ENCODE measurements at places on chromosomes 3 and 15.

GRCh38 chr3:81426826-81427577 is 334.4 kb downstream of the GBE1 start:
- DNase-seq = no peak

GRCh38 chr3:190325923-190326322 is 3.7 kb upstream of the CLDN1 start:
- peak; percentile 62 for DNase-seq

DNA sequence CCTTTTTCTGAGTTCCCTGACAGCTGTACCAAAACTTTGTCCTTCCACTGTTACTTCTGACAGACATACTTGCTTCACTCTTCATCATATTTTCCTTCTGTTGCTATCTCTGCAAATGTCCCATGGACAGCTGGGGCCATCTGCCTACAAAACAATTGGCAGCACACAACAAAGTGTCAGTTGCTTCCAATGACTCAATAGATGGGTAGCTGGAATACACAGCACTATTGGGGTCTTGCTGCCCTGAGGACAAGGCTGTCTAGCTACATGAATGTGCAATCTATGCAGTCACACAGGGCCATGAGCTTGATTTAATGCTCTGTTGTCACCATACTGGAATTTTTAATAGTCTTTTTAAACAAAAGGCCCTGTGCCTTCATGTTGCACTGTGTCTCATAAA is 192.8 kb downstream of the DTWD1 start:
- no peak for DNase-seq

GRCh38 chr3:134067531-134068161 is 37.9 kb upstream of the SLCO2A1 start:
- no peak for DNase-seq

- no peak for DNase-seq
These were observed 1040.9 kb downstream of the AGBL1 start for GRCh38 chr15:87120555-87120954.

DNA sequence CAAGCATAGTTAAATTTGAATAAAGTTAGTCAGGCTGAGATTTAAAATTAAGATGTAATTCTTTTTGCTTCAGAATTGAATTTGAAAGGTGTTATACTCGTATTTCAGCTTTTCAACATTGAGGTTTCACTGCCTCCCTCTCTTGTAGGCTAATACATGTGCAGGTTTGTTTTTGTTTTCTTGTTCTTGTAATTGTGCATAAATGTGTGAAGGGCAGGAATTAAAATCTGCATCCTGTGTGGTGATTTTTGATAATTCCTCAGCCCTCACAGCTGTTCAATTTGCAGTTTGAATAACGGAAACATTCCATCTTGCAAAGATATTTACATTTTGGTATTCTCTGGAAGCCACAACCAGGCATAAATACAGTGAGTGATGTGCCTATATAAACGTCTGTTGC is 24.9 kb upstream of the PLSCR1 start:
- no peak for DNase-seq

- DNase-seq = no peak
These were observed 208.9 kb downstream of the CHST2 start for GRCh38 chr3:143328451-143328850.

- no peak for DNase-seq
These were observed 81.6 kb downstream of the MME start for GRCh38 chr3:155161640-155162292.

DNA sequence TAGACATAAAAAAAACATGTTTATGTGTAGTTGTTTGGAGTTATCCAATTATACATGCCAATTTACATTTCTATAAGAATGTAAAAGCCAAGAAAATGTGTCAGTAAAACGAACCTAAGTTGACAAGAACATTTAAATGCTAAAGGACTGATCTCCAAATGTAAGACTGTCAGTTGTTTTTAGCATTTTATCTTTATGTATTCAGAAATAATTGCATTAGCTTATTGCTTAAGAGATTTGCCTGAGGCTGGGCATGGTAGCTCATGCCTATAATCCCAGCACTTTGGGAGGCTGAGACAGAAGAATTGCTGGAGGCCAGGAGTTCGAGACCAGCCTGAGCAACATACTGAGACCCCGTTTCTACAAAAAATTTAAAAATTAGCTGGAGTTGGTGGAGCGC is 26.9 kb downstream of the PXK start:
- no peak for DNase-seq

DNA sequence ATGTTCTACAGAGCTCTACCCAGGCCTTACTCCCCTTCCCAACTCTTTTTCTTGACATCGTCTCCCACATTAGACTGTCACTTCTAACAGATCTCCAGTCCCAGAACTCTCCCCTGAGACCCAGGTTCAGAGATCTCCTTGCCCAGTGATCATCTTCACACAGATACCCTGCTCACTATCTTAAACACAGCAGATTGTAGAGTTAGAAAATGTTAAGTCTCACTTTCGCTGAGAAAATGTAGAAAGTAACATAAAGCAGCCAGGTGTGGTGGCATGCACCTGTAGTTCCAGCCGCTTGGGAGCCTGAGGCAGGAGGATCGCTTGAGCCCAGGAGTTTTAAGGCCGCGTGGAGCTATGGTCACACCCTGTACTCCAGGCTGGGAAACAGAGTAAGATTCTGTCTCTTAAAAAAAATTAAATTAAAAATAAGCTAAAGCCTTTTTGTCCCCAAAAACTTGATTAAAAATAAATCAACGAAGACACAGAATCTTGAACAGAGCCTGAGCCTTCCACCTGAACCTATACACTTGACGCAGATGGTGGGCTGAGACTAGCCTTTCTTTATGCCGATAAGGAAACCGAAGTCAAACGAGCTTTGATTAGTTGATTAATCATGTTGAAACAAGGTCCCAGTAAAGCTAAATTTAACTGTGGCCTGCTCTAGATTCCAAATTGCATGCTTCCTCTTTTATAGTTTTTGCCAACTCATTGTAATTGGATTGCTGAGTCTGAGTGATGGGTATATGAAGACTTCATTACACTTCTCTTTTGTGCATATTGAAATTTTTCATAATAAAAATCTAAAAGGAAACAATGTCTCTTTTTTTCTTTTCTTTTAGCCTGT is 31.3 kb upstream of the BLM start:
- no peak for DNase-seq

GRCh38 chr3:152331018-152331541 is 62.4 kb downstream of the MBNL1 start:
- peak; percentile 92 for DNase-seq

DNA sequence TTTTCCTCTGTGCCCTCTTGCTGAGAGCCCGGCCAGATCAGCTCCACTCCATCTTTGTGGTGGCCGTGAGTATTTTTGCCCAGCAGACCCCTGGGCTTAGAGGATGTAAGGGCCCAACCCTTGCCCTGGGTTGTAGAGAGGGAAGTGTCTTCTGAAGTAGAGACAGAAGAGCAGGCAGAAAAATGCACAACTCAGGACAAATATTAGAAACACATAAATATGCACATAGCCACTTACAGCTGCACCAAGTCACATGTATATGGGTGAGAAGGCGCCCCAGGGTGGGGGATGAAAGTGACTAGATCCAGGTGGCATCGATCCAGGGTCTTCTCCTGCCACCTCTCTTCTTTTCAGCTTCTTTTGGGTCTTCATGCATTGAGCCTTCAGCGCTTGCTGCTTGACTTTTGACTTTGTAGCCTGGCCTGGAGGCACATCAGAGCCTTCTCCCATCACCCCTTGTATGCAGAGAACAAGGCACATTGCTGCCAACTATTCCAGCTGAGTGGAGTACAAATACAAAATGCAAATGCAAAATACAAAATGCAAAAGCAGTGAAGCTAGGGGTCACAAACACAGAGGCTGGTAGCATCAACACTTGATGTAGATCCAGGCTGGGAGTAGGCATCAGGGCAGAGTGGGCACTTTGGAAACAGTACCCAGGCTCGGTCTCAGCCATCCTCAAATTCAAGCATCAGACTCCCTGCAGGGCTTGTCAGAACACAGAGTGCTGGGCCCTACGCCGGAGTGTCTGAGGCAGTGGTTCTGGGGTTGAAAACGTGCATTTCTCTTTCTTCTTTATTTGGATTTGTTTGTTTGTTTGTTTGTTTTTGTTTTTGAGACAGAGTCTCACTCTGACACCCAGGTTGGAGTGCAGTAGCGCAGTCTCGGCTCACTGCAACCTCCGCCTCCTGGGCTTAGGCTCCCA is 133.0 kb downstream of the ASB7 start:
- DNase-seq = no peak

DNA sequence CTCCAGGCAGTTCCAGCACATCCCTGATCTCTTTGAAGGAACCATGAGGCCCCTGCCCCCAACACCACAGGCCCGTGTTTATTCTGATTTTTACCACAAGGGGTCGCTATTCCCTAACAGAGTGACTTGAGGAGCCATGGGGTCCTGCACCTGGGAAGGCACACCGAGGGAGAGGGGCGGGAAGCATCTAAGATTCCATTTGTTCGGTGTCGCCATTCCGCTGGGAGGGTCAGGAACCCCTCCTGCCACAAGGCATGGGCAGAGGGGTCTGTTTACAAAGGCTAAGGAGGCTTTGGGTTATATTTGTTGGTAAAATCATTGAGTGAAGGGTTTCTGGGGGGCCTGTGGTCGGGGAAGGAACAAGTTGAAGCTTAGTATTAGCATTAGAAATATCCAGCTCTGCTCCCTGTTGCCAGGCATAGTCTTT is 77.1 kb downstream of the WDR76 start:
- DNase-seq = peak; percentile 66

GRCh38 chr15:67080118-67080899 is 14.9 kb downstream of the SMAD3 start:
- DNase-seq = peak; percentile 95

DNA sequence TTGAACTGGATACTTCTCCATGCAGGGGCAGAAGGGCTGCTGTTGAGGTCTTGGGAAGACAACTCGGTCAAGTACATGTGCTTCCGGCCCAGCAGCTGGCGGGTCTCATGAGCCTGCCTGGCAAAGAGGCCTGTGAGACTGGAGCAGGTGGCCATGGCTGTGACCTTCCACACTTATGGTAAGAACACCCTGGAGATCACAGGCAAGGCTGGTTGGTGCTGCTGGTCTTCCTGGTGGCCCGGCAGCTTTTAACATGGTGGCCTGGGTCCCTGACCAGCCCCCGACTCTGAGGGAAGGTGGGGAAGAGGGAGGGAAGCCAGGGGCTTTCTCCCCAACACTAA is 15.4 kb downstream of the CHRD start:
- DNase-seq = no peak

GRCh38 chr3:10234526-10235230 is 13.6 kb upstream of the TATDN2 start:
- DNase-seq = peak; percentile 13

DNA sequence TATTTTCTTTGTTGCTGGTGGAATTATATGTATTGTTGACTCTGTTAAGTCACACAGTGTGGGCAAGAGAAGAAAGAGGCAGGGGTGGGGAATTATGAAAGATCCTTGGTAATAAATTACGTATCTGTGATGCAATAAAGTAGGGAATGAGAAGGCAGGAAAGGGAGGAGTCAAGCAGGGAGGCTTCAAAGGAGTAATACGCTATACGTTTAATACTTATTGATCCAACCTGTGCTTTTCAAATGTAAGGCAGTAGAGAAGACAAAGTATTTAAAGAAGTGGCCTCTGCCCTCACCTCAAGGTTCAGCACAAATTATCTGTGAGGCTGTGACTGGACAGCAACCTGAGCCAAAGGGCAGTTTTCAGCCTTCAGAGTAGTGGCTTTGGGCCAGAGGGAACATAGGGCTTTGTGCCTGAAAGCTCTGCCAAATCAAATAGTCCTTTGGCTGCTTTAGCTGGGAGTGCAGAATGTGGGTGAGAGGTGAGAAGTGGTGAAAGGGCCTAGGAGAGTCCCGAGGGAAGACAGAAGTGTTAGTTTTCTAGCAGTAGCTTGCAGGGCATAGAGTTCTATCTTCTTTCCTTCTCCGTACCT is 1.2 kb upstream of the PLIN1 start:
- DNase-seq = peak; percentile 67

DNA sequence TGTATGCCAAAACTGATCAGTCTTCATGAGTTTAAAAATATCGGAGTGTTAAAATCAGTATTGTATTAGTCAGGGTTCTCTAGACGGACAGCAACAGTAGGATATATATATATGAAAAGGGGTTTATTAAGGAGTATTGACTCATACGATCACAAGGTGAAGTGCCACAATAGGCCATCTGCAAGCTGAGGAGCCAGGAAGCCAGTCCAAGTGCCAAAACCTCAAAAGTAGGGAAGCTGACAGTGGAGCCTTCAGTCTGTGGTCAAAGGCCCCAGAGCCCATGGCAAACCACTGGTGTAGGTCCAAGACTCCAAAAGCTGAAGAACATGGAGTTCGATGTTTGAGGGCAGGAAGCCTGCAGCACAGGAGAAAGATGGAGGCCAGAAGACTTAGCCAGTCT is 391.0 kb upstream of the CADM2 start:
- no peak for DNase-seq

DNA sequence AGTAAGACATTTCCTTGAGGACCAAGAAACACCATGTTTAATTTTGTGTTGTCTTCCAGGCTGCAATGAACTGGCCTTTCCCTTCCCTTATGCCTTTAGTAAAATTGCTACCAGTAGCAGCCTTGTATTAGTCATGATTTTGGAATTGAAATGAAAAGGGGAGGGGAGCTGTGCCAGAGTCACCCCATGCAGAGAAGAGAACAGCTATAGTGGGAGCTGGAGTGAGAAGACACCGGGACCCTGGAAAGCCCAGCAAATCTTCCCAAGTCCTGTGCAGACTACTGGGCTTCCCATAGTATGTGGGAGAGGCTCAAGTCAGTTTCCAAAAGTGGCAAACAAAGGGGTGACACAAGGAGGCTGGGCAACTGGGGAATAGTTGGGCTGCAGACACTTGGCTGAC is 178.5 kb downstream of the NR1D2 start:
- DNase-seq = peak; percentile 80

GRCh38 chr15:71596672-71597071 is 213.7 kb upstream of the NR2E3 start:
- DNase-seq = peak; percentile 51

- peak; percentile 65 for DNase-seq
These were observed 147.5 kb upstream of the PDZRN3 start for GRCh38 chr3:73772076-73772886.

- DNase-seq = no peak
These were observed 144.1 kb downstream of the FEZF2 start for GRCh38 chr3:62229211-62229610.

Measured in EH (cell line).